Activated naive CD4-positive, alpha-beta T cell treated with Interleukin-2 at 50 U/mL for 16 hours (primary cell): ENCODE measurements at places on chromosomes 4 and X.

GRCh38 chr4:37662251-37662650 lies 23.9 kb downstream of the RELL1 start:
- DNase-seq: no peak

DNA sequence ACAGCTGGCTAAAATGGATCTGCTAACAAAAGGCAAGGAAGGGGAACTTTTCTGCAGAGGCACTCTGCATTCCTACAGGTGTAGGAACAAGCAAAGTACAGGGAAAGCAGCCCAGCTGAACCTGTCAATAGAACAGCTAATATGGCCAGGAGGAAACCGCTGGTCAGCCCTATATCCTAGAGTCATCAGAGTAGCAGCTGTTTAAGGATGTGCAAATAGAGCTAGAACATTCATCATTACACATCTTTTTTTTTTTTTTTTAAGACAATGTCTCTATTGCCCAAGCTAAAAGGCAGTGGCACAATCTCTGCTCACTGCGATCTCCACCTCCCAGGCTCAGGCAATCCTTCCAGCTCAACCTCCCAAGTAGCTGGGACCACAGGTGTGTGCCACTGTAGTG lies 163.0 kb downstream of the BTC start:
- no peak for DNase-seq

DNA sequence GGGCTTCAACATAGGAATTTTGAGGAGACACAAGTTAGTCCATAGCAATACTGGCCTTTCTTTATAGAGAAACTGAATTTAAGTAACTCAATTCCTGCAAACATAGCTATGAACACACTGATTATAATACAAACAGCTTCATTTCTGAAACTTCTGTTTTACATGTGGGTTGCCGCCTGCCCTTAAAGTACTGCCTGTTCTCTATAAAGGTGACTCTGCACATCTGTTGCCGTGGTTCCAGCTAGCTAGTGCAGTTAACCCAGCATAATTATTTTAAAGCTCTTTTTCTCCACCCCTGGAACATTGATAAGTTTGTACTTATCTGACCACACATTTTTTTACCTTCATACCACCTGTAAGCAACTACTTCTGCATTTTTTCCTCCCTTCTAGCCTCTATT lies 177.6 kb downstream of the NWD2 start:
- DNase-seq: no peak

DNA sequence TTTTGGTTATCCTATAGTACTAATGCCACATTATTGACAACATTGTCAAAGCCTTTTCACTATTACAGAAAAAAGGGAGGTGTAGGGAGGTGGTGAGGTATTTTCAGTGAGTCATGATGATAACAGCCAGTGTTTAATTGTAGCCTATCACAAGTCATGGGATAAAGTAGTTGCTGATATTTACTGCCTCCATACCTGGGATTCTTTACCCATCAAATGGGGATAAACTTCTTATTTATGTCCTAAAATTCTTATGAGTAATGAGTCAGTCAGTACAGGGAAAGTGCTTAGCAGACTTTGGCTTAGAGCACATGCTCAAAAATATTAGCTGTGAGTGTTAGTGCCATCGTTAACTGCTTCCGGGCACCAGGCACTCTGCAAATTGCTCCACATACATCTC lies 25.7 kb downstream of the ADGRG2 start:
- no peak for DNase-seq

- no peak for DNase-seq
Observed at GRCh38 chr4:181549576-181550188, 693.5 kb upstream of the TENM3 start.
